Activated CD8-positive, alpha-beta memory T cell treated with anti-CD3 and anti-CD28 coated beads, Interleukin-2, amount 10 ng/mL, durations not matched to agents 7 days and 5 days (primary cell): ENCODE measurements at places on chromosomes 11 and 22.

- peak; percentile 64 for DNase-seq
Measured at GRCh38 chr11:67266449-67267187, at the start of gene GRK2. Gene GRK2 (plus strand): TSS chr11:67266473. CDS start chr11:67266700, 227 bp downstream.

- DNase-seq: no peak
Measured at GRCh38 chr11:62127426-62127825, 3.6 kb downstream of the INCENP start.

DNA sequence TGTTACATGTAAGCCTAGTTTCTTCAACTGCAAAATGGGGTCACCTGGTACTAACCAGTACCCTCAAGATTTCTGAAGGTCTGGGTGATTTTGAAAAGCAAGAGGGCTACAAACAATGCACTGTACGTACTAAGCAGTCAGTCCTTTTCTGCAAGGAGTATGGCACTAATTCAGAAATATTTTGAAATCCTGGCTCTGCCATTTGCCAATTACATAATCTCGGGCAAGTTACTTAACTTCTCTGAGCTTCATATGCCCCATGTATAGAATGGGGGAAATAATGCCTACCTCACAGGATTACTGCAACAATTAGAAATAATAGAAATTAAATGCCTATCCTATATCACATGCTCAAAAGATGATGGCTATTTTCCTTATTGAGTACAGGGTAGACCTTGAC, 60.7 kb upstream of the CCDC89 start:
- no peak for DNase-seq

GRCh38 chr22:25509374-25509791, 55.1 kb upstream of the GRK3 start:
- no peak for DNase-seq

DNA sequence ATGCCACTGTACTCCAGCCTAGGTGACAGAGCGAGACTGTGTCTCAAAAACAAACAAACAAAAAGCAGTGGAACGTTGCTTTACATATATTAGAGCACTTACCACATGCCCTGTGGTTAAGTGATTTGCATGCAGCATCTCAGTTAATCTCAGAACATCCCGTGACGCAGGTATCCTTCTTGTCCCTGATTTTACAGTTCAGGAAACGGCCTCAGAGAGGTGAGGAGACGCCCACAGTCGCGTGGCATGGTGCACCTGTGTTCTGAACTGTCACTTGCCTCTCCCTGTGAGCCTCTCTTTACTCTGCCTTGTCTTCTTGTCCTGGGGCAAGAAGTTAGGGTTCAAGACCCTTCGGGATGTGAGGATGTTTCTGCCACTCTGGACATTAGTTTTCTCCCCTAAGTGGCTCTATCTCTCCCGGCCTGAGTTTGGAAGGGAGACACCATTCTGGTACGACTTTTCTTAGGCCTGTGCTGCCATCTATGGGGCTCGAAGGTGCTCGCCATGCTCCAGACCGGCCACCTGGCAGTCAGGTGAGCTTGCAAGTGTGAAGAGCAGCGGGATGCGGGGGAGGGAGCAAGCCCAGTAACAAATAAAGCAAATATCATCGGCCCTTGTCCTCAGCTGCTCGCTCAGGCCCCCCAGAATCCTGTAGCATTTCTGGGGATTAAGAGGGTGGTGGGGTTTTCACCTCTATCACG, 25.6 kb downstream of the YWHAH start:
- peak; percentile 76 for DNase-seq

- DNase-seq: no peak
Measured at GRCh38 chr11:27401280-27401832, 38.3 kb upstream of the CCDC34 start.

DNA sequence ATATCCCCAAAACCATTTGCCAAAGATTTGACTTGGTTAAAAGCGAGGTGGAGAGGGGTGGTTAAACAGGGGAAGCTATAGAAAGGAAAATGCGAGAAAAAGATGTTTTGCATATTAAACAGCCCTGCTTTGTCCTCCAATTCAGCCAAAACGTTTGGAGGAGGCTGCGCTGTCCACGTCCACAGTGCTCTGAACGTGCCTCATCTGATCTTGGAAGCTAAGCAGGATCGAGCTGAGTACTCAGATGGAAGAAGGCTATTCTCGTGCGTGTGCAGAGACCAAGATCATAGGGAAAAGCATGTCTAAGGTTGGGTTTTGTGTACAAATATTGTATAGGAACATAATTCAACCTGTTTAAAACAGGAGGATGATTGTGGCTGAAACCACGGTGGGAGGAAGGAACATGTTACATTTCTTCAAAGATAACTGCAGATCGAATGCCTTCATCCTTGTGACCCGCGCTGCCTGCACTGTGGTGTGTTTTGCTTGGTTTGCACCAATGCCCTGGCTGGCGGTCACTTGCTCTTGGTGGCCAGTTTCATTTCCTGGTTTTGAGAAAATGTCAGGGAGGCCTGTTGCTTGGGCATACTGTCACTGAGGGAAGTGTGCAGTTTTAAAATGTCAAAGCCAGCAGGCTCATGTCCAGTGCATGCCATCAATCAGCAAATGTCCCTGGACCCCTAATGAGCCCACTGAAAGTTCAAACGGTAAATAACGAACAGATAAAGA, 40.4 kb downstream of the FLI1 start:
- peak; percentile 73 for DNase-seq

DNA sequence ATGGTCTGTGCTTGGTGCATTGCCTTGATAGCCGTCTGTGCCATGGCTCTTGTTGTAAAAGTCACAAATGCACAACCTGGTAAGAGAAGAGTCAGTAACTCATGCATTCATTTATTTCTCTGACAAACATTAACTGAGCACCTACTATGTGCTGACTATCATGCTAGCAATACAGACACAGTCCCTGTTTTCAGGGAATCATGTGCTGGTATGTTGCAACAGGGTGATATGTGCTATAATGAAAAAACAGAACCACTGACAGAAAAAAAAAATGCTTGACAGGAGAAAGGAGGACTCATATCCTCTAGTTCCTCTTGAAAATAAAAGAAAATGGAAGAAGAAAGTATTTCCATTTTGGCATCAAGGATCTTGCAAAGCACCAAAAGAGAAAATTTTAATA, 34.5 kb upstream of the RAPSN start:
- DNase-seq: no peak

GRCh38 chr11:121657146-121657545, 204.4 kb upstream of the SORL1-AS1 start:
- DNase-seq: no peak

DNA sequence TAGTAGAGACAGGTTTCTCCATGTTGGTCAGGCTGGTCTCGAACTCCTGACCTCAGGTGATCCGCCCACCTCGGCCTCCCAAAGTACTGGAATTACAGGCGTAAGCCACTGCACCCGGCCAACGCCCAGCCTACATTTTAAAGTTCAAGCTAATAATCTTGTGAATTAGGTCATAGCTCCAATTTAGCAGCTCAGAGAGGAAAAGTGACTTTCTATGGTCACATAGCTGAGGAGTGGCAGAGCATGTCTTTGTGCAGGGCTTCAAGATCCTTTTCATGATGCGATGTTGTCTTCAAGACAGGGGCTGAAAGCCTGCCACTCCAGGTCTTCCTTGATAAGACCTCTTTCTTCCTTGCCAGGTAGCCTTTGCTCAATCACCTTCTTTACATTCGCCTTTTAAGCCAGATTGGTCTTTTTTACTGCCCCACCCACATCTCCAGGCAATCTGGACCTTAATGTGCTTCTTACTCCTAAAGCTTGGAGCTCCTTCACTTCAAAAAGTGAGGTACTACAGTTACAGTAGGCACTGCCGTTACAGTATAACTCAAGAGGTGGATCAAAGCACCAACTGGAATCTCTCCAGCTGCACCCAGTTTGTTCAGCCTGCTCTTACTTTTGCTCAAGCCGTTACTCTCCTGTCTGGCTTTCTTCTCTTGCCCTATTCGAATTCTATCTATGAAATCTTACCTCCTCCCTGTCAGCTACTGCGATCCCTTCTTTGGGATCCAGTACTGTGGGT, 18.2 kb downstream of the YWHAH start:
- no peak for DNase-seq

DNA sequence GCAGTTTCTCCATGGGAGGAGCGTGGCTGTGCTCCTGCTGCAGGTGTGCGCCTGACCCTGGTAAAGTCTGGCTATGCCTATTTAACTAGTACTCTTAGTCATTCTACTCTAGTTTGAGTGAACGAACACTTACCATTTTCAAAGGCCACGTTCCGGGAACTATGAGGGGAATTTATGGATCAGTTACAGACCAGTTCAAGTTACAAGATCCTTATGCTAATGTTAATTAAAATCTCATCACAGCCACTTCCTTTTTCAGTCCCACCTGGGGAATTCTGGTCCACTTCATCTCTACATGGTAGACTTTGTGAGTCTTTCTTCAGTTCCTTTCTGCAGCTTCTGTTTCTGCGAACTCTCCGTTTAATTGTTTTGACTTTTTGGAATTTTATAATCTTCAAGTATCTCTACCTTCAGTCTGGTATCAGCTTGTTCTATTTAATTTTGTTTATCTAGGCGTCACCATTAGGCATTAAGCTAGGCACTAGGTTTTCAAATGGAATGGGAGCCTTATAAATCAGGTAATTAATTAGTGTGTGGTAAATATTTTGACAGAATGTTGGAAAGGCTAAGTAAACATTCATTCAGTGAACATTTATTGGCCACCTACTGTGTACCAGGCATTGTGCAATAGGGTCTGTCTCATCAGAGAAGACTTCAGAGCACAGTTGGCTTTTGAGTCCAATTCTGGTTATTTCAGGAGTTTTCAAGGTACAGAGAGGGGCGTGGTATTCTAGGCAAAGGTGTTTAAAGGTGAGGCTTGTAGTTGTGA, 78.9 kb downstream of the GRK3 start:
- DNase-seq: no peak

DNA sequence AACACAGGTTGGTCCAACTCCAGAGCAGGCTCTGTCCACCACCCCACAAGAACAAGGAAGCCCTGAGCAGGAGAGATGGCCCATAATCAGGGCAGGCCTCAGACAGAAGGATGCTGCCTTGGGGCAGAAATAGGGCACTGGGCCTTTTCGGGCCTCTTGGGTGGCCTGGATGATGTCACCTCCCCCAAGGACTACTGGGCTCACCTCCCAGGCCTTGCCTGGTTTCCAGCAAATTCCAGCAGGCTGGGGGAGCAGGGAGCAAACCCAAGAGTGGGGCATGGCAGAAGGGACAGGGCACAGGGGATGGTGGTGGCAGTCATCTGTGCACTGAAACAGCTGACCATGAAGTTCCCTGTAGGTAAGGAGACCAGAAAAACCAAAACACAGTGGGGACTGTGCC, 5.3 kb upstream of the NAA40 start:
- no peak for DNase-seq

- DNase-seq: peak; percentile 55
Measured at GRCh38 chr22:50306753-50307749, at the start of gene PLXNB2. Gene PLXNB2 (minus strand): TSS chr22:50307646. CDS start chr22:50290584, 17,062 bp downstream.

DNA sequence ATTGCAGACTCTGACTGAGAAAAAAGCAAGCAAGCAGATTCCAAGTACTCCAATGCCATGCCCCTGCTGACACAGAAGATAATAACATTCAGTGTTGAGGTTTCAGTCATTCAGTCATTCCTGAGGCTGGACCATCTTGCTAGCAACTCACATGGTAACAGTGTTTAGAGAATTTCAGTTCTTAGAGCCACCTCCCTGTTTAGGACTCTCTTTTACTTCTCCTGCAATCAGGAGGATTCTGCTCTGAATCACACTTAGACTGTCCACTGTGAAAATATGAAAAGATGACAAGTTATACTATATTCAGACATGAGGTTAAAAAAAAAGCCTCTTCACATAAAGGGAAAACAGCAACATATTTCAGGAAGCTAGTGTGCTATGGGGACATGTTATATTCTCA, 183.9 kb upstream of the CTSC start:
- DNase-seq: no peak

DNA sequence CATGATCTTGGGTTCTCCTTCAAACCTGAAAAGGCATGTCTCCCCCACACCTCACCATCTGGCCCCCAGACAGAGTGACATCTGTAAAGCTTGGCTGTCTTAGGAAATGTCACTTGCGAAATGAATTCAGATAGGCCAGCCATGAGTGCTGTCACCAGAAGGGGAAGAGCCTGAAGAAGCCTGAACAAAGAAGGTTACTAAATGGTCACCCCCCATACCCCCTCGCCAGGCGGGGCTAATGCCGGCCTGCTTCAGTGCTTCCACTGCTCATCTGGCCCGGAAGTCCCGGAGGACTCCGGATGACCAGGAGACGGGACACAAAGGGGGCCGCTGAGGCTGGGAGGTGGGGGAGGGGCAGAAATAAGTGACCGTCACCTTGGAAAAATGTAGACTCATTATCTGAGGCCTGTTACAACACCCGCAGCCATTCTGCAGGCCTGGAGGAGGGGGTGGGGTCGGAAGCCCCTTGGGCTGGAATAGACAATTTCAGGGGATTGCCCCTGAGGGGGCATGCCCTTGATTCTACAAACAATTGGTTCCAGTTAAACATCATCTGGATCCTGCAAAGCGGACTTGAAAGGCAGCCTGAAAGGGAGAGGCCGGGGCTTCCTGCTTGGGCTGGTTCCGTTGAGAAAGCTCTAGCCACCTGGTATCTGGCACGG, 43.2 kb downstream of the NAT10 start:
- DNase-seq: no peak

DNA sequence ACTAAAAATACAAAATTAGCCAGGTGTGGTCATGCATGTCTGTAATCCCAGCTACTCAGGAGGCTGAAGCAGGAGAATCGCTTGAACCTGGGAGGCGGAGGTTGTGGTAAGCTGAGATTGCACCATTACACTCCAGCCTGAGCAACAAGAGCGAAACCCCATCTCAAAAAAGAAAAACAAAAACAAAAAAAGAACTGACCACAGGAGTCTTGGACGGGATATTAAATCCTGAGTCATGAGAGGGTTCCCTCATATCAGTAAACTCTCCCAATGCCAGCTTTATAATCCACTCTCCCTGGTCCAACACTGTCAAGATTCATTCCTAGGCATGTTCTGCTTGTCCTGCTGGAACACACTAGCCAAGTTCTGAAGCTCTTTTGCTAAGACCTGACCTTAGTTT, 61.5 kb upstream of the EP300 start:
- no peak for DNase-seq

DNA sequence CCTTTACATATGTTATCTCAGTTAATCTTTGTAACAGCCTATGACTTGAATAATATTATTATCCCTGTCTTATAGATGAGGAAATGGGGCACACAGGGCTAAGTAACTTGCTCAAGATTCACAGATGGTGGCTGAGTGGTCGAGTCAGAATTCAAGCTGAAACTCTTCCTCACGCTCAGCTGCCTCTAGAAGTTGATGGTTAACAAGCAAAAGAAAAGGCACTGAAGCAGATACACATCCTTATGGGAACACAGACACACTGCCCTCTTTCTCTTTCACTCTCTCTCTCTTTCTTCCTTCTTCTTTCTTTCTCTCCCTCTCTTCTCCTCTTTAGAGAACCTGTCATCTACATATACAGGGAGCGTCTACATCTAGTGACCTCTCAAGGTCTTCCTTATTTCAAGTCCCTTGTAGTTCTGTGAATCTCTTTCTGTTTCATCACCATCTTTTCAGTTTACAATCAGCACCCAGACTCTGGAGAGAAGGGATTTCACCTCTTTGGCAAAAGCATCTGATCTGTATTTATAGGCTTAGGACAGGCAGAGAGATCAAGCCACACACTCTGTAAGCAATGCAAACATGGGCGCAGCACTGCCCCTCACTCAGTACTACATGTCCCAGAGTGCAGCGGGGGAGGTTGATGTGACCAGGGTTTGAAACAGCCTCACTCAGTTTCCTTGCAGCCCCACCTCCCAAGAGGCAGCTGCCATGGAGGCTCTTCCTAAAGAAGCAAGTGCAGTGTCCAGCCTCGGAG, 75.7 kb downstream of the GRAMD1B start:
- no peak for DNase-seq
